ENCODE measurements at places on chromosomes 12 and 14.

GRCh38 chr12:122659579-122659978 lies 43.6 kb downstream of the HCAR2 start:
- DNase-seq: no peak

GRCh38 chr14:106694638-106695393 lies 1168.4 kb downstream of the TMEM121 start:
- no peak for DNase-seq

DNA sequence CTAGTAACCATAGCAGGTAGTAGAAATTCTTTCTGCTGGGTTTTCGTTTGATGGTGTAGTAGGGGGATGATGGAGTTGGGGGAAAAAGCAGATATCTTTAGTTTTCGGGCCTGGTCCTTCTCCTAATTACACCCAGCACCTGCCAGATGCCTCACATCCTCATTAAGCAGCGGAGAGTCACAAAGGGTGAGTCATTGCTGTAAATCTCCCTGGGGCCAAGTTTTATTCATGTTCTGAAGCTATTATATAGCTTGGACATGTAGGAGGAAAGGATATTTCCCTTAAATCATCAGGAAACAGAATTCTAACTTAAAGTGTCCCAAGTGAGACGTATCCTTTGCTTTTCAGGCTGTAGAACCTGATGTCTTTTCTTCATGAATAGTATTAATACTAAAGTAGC lies 4.9 kb upstream of the NECAP1 start:
- DNase-seq: no peak

GRCh38 chr12:38350342-38351174 lies 34.0 kb downstream of the ALG10B start:
- DNase-seq: no peak

DNA sequence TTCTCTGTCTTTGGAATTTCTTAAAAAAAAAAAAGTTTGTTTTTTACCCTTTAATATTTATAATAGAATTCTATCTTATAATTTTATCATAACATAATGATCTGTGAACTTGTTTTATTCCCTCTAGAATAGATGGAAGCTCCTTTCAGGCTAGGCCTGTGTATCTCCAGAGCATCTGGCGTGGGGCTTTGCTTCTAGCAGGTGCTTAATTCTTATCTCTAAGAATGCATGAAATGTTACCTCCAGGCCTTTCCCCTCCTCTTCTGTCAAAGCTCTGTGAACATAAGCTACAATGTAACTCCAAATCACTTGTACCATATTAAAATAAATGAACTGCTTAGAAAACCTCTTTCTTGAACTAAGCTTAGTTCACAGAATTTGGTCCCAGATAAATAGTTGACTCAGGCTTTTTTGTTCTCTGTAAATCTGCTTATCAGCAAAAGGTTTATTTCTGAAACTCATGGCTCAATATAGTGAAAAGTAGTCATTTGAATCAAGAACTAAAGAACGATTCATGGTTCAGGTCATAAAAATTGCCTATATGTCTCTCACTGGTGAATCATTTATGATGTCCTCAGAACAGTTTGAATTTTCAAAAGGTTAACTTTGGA lies 407.1 kb downstream of the TRHDE start:
- DNase-seq: no peak

- DNase-seq: no peak
Measured at GRCh38 chr14:71414631-71415403, 507.6 kb downstream of the PCNX1 start.

DNA sequence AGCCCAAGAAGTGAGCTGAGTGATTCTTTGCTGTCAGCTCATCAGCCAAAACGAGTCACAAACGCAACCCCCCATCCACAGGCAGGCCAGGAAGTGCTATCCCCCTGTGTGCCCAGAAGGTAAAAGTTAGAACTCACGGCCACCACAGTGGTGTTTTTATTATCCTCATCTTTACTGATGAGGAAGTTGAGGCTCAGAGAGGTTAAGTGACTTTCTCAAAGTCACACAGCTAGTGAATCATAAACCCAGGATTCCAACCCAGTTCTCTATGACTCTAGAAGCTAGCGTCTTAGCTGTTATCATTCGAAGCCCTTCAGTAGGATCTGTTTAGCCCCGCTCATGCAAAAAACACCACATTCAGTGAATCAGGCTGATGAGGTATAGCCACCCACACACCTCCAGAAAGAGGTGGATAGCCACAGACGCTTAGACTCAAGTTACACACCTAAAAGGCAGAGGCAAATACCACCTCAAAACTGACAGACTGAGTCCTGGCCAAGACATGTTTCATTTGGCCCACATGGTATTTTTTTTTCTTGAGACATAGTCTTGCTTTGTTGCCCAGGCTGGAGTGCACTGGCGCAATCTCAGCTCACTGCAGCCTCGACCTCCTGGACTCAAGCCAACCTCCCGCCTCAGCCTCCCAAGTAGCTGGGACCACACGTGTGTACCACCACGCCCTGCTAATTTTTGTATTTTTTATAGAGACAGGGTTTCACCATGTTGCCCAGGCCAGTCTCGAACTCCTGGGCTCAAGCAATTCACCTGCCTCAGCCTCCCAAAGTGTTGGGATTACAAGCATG lies 100.7 kb downstream of the SCARB1 start:
- DNase-seq: no peak

- DNase-seq: no peak
Measured at GRCh38 chr14:103526914-103527248, 2.1 kb upstream of the TRMT61A start.

DNA sequence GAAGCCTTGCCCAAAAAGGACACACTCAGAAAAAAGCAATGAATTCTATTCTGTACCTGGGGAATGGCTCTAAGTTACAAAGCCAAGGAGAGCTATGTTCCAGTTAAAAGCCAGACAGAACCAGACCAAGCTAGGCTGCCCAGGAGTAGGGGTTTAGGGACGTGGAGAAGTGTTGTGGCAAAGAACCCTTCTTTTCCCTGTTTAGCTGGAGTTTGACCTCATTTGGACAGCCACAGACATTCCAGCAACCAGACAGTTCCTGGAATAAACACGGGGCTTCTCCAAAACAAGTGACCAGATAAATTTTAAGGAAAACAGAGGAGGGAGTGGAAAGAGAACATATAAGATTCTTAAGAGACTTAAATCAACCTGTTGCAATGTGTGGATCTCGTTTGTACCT lies 62.3 kb downstream of the GCH1 start:
- DNase-seq: no peak

- DNase-seq: no peak
Measured at GRCh38 chr12:19428246-19428645, 11.0 kb upstream of the AEBP2 start.

- DNase-seq: no peak
Measured at GRCh38 chr12:94240171-94240570, 91.8 kb downstream of the PLXNC1 start.

GRCh38 chr12:51351913-51352532 lies 5.5 kb upstream of the CELA1 start:
- peak; percentile 52 for DNase-seq

- DNase-seq: no peak
Measured at GRCh38 chr14:65949711-65950516, 536.3 kb upstream of the CCDC196 start.

DNA sequence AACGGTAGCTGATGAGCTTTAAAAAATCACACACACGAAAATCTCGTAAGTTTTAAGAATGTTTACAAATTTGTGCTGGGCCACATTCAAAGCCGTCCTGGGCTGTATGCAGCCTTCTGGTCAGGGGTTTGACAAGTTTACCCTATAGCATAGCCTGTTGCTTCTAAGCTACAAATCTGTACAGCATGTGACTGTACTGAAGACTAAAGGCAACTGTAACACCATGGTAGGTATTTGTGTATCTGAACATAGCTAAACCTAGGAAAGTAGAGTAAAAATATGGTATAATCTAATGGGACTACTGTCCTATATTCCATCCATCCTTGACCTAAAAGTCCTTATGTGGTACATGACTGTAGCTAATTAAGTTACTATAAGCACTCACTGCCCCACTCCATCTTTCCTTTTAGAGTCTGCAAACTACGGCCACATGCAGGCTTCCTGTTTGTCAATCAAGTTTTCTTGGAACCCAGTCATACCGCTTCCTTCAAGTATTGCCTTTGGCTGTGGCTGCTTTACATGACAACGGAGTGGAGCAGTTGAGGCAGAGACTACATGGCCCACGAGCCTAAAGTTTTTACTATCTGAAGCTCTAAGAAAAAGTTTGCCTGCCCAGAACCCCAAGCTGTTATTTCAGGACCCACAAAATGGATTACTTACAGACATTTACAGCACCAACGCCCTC lies 18.5 kb downstream of the KRT7 start:
- DNase-seq: no peak

DNA sequence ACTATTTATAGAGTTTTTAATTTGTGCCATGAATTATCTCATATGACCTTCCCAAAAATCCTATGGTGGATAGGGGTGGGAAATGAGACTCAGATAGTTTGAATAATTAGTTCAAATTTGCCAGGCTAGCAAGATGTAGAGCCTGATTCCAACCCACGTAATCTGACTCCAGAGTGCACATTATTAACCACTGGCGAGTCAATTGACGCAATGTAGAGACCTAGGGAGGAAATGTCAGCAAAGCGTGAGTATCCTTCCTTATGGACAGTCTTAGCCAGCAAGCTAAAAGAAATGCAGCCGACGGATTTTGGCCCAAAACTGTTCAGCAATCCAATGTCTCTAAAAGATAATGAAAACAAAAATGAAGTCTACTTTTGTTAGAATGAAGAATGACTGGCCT lies 193.3 kb upstream of the KRR1 start:
- DNase-seq: no peak

- DNase-seq: no peak
Measured at GRCh38 chr14:69657950-69658355, 46.6 kb downstream of the SUSD6 start.

- no peak for DNase-seq
Measured at GRCh38 chr14:94043756-94044475, 17.8 kb downstream of the OTUB2 start.

GRCh38 chr14:62957562-62957961 lies 87.7 kb downstream of the KCNH5 start:
- DNase-seq: no peak

- no peak for DNase-seq
Measured at GRCh38 chr14:93980456-93981201, 4.3 kb upstream of the ASB2 start.

GRCh38 chr12:113373969-113374368 lies 15.6 kb downstream of the PLBD2 start:
- DNase-seq: no peak

DNA sequence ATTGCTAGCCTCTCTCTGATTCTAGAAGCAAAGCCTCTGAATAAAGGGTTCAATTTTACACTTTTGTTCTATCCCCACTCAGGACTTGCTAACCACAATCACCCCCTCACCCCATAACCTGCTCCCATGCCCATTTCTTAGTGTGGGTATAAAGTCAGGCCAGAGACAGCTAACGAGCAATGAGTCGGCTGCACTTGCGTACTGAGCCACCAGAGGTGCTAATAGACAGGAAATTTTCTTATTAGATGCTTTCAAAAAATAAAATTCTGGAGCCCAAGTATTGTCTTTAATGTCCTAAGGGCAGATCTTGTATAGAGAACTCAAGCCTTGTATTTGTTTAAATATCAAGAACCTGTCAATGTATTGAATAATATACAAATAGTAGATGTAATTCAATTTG lies 256.9 kb downstream of the SYT1 start:
- no peak for DNase-seq

GRCh38 chr14:81211844-81212243 lies 8.9 kb downstream of the GTF2A1 start:
- peak; percentile 15 for DNase-seq

DNA sequence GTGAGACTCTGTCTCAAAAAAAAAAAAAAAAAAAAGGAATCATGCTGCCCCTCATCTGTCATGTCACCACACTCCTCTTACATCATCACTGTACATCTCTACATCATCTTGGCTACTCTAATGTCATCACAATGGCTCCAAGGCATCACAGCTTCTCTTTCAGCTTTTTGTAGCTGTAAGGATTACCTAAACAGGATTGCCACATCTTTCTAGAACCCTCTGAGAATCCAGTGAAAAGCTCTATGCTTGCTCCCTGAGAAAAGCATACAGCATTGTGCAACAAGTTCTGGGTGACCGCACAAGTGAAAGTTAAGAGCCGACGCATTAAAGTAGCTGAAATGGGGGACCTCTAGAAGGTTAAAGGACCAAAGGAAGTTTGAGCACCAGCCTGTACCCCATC lies 272.5 kb downstream of the C12orf50 start:
- DNase-seq: no peak

- no peak for DNase-seq
Measured at GRCh38 chr12:47270782-47271664, 191.3 kb upstream of the AMIGO2 start.

DNA sequence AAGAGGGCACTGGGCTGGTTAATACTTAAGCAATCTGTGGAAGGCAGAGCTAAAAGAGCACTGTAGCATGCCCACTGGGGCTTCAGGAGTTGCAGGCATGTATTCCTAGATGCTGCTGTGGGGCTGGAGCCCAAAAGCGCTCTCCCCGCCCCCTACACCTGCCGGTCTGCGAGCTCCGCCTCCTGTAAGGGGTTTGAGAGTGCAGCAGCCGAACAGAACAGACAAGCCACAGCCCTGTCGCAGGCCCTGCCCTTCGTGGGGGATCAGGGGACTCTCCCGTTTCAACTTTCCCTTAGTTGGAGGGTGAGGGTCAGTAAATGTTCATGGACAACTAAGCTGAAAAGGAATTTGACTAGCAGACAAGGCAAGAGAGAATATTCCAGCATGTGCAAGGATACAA lies 17.6 kb downstream of the SLC38A6 start:
- DNase-seq: no peak

DNA sequence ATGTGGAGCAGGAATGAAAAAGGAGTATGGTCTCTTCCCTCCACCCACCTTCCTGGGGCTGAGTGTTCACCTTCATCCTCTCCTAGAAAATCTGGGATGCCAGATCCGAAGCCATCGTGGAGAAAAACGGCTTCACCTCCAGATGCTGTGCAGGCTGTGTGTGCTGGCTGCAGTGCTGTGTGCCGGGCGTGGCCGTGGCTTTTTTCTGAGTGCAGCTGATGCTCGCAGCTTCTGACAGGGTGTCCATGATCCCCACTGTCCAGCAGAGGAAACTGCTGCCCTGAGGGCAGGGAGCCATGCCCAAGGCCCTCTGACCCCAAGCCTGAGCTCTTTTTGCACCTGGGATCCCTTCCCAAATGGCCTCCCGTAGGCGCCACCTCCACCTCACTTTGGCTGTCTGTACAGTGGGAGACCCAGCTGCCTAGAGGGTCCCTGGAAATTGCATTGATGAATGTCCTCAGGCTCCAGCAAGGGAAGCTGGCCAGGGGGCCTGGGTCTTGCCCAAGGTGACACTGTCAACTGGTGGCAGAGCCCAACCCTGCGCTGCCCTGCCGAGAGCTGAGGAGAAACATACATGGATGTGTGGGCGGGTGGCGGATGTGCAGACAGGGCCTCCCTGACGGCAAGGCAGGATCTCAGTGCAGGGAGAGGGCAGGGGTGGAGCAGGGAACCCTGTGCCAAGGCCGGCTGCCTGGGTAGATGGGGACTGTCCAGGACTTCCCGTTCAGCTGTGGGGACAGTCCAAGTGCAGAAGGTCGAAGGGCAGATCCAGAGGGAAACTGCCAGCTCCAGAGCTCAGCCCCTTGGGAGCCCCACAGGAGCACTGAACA lies 53.3 kb downstream of the BEGAIN start:
- no peak for DNase-seq

DNA sequence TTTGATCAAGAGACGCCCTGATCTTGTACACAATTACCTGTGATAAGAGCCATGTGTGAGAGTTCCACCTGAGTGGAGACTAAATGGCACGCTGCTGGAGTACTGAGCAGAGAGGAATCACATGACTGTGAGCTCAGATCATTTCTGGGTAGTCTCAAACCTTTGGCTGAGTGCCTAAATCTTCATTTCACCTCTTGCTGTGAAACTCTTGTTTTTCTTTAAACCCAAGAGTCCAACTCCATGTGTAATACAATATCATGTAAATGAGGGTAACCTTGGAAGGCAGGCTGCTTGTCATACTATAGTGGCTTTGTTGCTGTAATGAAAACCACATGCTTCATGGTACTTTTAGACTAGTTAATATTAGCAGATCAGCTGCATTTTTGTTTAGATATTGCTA lies 156.9 kb downstream of the CAND1 start:
- DNase-seq: no peak
